ENCODE measurements at places on chromosomes 2 and 18.

- DNase-seq = no peak
These were observed 18.5 kb downstream of the RRM2 start for GRCh38 chr2:10140841-10141610.

DNA sequence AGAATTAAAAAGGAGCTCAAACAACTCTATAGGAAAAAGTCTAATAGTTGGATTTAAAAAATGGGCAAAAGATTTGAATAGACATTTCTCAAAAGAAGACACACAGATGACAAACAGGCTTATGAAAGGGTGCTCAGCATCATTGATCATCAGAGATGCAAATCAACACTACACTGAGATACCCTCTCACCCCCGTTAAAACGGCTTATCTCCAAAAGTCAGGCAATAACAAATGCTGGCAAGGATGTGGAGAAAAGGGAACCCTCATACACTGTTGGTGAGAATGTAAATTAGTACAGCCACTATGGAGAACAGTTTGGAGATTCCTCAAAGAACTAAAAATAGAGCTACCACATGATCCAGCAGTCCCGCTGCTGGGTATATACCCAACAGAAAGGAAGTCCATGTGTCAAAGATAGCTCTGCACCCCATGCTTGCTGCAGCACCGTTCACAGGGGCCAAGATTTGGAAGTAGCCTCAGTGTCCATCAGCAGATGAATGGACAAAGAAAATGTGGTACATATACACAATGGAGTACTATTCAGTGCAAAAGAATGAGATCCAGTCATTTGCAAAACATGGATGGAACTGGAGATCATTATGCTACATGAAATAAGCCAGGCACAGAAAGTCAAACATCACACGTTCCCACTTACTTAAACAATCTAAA, 46.7 kb upstream of the B3GNT7 start:
- DNase-seq = no peak

- no peak for DNase-seq
These were observed 215.0 kb downstream of the THSD7B start for GRCh38 chr2:136980303-136980702.

- DNase-seq = no peak
These were observed 87.2 kb downstream of the EPAS1 start for GRCh38 chr2:46384457-46384815.

DNA sequence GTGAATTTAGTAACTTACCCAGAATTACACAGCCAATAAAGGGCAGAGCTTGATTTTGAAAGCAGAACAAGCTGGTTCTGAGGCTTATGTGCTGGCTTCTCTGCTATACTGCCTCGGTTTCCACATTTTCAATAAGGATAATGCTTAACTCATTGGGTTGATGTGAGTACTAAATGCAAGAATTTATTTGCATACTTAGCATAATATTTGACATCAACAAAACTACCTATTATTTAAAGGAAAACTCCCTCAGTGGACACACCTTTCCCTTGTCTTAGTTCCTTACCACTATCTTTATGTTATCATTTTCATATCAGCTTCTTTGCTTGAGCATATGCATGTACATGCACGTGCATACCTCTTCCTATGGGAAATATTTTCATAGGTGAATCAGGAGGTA, 3.0 kb upstream of the TGFA start:
- DNase-seq = no peak

GRCh38 chr2:134134313-134134706, 119.6 kb upstream of the MGAT5 start:
- no peak for DNase-seq

DNA sequence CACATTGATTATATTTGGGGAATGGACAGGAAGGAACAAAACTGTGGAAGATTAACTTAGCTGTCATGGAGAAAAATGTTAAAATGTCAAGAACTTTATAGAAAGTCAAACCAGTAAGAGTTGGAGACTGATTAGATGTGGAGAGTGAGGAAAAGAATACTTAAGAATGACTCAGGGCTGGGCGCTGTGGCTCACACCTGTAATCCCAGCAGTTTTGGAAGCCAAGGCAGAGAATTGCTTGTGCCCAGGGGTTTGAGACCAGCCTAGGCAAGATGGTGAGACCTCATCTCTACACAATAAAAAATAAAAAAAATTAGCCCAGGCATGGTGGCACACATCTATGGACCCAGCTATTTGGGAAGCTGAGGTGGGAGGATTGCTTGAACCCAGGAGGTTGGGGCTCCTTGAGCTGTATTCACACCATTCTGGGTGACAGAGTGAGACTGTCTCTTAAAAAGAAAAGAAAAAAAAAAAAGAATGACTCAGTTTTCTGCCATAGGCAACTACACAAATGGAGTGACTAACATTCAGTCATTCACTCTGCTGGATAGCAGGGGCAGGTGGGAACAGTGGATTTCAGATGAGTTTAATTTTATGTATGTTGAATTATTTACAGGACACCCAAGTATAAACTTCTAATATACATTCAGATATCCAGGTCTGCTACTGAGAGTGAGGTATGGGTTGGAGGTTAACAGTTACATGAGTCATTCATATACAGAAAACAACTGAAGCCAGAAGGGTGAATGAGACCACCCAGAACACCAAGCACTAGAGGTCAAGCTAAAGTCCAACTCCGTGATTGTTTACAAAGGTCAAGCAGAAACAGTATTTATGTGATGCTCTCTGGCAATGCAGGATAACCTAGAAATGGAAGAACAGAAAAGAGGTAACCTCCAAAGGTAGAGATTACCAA, 33.9 kb downstream of the ORC2 start:
- no peak for DNase-seq

GRCh38 chr2:237688081-237688480, 60.7 kb downstream of the LRRFIP1 start:
- no peak for DNase-seq

DNA sequence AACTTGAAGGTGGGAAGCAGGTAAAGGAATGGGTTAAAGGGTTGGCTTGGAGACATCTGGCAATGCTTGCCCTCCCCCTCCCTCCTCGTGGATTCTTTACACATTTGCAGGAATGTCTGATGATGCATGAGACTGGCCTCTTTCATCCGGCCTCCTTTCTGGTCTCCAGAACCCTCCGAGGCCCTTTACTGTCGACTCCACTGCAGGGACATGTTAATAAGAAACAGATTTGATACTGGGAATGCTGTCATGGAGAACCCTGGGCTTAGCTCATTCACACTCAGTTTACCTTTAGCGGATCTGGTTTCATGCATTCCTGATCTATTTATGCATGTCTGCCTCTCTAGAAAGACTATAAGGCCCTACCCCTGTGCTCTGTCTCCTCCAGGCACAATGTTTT, 238.7 kb downstream of the TGIF1 start:
- DNase-seq = no peak

DNA sequence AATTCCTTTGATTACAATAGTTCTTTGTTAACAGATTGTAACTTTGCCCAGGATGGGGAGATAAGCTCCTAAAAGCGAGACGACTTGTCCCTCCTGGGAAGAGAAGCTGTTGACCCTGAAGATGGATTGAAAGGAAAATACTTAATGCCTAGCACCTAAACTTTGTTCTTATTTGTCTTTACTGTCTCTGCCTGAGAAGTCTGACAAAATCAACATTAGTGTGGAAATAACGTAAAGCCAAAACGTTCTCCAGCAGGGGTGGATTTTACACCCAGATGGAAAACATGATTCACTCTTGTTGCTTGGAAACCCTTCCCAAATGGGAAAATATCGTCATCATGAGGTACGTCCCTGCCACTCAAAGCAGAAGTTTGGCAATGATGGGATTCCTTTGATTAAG, 450.1 kb downstream of the SLC4A3 start:
- no peak for DNase-seq

GRCh38 chr2:75500633-75501032, 60.1 kb downstream of the EVA1A start:
- no peak for DNase-seq

DNA sequence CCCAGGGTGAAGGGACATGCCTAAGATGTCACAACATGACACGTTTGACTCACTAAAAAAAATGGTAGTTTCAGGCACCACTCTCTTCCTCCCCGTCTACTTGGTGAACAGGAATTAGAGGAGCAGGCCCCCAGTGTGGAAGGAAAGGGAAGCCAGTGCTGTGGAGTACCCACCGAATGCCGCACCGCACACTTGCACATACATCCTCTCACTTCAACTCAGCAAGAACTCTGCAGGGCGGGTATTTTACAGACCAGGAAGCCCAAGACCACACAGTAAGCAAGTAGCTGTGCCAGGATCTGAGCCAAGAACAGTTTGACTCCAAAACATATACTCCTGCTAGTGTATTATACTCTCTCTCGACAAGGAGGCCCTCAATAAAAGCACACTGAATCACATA, 69.8 kb downstream of the BCL2 start:
- DNase-seq = peak; percentile 75

- DNase-seq = peak; percentile 48
These were observed 75.7 kb downstream of the VAPA start for GRCh38 chr18:9989481-9989880.

- no peak for DNase-seq
These were observed 51.5 kb upstream of the RNU4ATAC start for GRCh38 chr2:121478996-121479745.

DNA sequence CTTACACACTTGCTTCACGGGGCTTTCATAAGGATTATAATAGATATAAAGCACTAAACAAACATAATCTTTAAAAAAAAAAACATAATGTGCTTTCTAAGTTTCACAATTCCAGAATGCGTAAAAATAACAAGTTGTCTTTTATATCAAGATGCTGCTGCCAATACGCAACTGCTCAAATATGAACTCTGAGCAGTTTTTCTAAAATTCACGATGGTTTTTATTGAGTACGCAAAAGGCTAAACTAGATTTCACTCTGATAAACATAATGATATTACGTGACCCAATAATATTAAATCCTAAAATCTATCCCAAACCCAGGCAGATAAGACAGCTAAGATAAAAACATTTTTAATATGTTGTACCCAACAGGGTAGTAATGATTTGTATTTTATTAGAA, 24.6 kb upstream of the MAT2A start:
- no peak for DNase-seq

GRCh38 chr2:128770143-128771085, 451.7 kb upstream of the HS6ST1 start:
- DNase-seq = no peak

GRCh38 chr18:34707670-34708069, 2.4 kb upstream of the DTNA start:
- DNase-seq = no peak

- no peak for DNase-seq
These were observed 750.8 kb upstream of the KLHL29 start for GRCh38 chr2:22634167-22634566.

DNA sequence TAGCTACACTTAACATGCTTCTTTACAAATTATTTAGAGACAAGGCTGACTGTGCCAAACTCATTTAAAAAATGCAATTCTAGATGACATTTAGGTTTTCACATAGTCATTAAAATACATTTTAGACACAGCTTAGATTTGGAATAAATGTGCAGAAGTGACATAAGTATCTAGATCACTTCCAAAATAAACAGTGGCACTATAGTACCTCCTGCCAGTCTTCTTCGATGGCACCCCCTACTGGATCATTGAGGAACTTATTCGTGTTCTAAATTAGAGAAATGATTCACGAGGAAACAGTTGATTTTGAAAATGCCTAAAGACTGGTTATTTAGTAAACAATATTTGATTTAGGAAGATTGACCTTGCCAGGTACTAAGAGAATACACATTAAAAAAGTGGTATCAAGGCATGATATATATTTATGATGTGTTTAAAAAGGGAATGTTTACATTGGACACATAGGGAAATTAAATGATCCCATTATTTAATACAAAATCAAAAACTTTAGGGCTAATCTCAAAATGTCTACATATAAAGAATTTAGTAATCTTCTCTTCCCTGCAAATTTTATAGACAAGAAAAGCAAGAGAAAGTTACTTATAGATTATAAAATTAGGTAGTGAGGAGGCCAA, 323.9 kb downstream of the XIRP2 start:
- peak; percentile 85 for DNase-seq

GRCh38 chr2:184141866-184142265, 456.5 kb upstream of the ZNF804A start:
- DNase-seq = no peak

DNA sequence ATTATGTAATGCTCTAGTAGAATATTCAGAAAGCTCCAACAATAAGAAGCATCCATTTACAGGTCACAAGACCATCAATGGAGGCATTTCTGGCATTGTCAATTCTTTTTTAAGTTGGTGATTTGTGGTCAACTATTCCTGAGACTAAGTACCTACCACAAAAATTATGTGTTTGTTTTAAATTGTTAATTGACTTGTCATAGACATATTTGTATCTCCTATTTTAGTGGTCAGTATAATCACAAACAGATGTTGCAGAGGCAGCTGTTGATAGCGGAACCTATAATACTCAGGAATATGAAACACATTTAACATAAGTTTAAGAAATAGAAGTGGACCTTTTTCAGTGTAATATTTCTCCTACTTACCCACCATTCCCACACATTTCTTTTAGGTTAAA, 430.1 kb downstream of the CCDC85A start:
- DNase-seq = no peak

GRCh38 chr2:7976206-7976605, 705.6 kb upstream of the ID2 start:
- no peak for DNase-seq

DNA sequence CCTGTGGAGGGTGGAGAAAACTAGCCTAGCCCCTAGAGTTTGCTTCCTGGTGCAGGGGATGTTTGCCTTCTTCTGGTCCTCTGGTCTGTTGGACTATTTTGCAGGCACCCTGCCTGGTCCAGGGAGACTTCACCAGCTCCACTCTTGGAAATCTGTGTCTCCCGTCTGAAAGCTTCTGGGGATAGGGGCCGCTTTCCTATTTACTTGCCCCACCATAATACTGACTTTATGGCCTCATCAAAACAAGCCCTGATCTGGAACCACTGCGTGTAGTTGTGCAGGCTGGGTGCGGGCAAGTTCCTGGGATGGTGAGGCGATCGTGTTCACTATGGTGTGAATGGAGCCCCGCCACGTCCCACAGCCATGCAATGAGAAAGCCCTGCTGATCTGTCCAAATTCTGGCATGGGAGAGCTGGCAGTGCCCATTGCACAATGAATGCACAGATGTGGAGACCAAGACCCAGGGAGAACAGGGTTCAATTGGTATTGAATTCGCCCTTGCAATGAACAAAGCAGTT, 74.3 kb downstream of the DDX1 start:
- DNase-seq = no peak

- no peak for DNase-seq
These were observed 329.9 kb downstream of the DLGAP1 start for GRCh38 chr18:4125224-4125623.

DNA sequence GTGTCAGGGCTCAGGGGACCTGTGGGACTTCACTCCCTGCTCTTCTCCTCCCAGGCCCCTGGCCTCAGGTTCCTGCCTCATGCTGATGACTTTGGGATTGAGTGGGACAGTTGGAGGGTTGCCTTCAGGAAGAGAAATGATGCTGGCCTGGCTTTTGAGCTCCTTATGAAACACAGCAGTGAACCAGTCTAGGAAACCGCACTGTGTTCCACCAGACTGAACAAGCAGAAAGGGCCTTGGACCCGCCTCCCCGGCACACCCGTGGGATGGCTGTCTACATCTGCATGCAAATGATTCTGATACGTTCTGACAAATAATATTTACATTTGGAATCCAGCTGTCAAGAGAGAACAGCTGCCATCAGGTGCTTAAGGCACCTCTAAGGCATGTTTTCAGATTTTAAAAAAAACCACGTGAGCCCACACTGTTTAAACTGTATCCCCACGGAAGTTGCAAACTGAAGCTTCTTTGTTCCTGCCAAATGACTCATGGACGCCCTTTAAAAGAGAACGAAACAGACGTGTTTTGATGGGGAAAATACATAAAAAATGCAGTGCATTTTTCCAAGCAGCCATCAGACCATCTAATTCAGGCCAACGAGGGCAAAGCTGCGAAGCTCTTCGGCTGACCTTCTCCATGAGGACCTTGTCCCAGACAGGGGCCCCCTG, 27.6 kb upstream of the ASAP2 start:
- no peak for DNase-seq
